ENCODE measurements at places on chromosomes 7 and 10.

- DNase-seq = peak; percentile 10
Measured at GRCh38 chr7:34991938-34992840, 45.1 kb downstream of the DPY19L1 start.

DNA sequence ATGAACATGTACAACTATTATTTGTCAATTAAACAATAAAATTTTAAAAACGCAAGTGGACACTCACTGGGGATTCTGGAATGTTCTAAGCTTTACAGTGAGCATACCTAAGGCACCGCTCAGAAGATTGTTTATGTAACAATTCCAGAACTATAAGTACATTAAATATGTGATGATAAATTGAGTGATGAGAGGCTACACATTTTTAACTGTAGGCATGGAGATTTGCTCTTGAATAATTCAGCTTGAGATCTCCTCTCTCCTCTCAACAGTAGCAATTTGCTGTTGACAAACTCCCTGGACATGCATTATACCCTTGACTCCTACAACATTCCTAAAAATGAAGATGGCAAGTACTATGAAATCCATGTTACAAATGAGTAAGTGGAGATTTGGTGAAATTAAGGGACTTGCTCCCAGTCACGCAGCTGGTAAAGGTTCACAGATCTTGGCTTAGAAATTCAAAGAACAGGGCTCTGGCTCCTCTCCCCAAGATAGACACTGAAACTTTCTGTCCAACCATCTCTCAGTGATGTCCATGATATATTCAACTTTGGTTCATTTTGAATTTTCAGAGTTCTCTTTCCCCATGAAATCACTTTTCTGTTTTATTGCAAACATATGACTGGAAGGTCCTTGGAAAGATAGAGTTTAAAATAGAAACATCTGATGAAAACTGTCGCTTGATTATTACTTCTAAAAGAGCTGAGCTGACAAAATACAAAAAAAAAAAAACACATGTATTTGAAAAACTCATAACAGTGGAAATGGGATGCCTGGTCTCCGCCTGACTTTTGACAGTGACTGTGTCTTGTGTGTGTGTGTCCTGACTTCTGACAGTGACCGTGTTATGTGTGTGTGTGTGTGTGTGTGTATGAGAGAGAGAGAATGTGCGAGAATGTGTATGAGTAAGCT lies 488.3 kb downstream of the TNS3 start:
- DNase-seq = no peak

- peak; percentile 65 for DNase-seq
Measured at GRCh38 chr7:27111042-27111750, 8.7 kb upstream of the HOXA2 start.

DNA sequence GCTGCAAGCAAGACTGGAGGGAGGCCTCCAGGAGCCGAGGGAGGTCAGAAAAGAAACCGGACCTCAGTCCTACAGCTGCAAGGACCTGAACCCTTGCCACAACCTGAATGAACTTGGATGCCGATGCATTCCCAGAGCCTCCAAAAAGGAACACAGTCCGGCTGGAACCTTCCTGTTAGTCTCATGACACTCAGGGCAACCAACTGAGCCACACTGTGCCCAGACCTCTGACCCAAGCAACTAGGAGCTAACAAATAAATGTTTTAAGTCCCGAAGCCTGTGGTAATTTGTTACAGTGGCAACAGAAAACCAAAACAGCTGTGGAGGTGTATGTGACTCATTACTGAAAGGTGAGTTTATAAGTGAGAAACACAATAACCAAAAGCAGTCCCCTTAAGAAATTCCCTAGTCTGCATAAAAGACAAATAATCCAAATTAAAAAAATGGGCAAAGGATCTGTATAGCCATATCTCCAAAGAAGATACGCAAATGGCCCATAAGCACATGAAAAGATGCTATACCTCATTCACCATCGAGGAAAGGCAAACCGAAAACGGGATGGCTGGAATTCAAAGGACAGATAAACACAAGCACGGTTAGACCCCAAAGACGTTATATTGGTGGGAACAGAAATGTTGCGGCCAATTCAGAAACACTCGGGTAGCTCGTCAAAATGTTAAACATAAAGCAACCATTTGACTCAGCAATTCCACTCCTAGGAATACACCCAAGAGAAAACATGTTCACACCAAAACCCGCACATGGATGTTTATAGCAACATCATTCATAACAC lies 24.8 kb downstream of the GNA12 start:
- DNase-seq = no peak

GRCh38 chr10:16792675-16793074 lies 24.5 kb downstream of the RSU1 start:
- DNase-seq = peak; percentile 46

- DNase-seq = no peak
Measured at GRCh38 chr7:101783381-101784181, 33.8 kb upstream of the CUX1 start.

DNA sequence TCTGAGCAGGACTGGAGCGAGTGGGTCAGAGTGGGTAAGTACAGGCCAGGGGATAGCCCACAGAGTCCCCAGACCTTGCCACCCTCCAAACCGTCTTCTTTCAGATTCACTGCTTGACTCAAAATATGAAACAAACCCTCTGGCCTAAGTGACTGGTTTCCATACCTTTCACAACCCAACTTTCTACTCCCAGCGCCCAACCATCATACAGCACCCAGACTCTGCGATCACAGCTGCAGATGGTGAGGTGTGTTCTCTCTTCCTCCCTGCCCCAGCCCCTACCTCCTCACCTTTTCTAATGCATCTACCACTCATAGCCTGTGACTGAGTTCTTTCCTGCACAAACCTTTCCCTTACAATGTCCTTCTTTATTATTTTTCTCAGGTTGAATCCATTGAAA lies 92.0 kb upstream of the CELF2 start:
- DNase-seq = no peak

GRCh38 chr7:152176797-152177196 lies 151.3 kb downstream of the GALNT11 start:
- DNase-seq = no peak

- no peak for DNase-seq
Measured at GRCh38 chr7:18577096-18577771, 81.7 kb downstream of the HDAC9 start.

DNA sequence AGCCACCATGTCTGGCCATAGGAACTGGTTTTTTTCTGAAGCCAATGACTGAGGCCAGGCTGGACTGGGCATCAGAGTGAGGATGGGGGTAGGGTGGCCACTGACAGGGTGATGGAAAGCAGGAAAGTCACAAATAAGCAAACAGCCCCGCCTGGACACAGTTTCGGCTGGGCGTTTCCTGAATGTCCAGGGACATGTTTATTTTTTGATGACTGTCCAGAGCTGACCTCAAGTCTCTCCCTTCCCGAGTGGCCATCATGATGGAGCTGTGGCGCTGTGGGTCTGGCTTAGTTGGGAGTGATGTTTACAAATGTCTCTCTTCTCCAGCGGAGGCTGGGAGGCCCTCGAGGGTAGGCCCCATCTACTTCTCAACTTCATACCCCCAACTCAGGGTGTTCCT lies 37.1 kb upstream of the COMTD1 start:
- no peak for DNase-seq

- DNase-seq = peak; percentile 42
Measured at GRCh38 chr10:110527731-110528171, 30.0 kb downstream of the DUSP5 start.

DNA sequence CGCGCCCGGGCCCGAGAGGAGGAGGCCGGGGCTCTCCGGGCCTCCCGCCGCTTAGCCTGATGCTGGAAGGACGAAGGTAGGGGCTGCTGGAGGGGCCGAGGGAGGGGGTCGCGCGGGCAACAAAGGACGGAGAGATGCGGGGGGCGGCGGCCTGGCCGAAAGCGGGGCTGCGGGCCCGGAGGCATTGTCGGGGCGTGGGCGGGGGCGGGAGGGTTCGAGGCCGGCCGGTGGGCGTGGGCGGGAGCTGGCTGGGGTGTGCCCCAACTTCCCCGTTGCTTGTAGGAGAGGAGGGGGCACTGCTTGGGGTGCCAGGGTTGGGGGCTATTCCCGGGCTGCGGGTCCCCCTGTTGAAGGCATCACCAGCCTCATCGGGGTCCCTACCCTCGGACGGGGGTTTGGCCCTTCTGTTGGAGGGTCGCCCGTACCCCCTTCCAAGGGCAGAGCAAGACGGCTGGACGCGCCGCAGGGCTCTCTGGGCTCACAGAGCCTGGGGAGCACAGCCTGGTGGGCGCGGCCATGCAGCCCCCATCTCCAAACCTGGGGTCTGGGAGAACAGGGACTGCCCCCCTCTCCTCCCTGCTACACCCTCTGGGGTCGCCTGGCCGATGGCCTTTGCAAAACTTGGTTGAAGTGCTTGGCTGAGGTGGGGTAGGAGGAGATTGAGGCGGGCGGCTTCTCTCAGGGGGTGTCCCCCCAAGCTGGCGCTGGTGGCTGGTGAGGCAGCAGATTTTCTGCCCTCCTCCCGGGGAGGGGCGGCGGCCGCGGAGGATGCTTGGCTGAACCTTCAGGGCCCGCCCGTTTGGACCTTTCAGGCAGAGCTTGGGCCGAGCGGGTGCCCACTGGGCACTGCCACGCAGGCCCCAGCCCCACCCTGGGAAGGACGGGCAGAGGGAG lies 699 bp downstream of the CLIP2 start:
- no peak for DNase-seq

DNA sequence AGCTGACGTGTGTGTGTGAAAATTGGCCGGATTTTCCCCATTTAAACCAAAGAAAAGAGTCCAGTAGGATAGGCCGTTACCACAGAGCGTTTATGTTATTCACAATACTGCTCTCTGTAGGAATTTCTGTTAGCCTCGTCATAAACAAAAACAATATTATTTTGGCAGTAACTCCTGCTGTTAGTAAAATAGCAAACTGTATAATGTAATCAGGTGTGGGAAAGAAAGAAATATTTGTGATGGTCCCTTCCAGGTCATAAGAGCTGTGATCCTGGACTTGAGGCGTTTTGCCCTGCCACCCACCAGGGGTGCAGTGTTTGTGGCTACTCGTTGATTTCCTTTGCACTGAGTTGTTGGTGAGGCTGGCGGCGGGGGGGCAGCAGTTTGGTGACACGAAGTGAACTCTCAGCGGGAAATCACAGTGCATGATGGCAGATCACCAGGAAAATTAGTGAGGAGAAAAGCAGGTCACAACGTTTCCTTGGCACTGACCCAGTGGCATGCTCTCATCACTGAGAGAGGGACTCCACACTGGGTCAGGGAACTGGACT lies 2.8 kb downstream of the EEPD1 start:
- DNase-seq = peak; percentile 56

DNA sequence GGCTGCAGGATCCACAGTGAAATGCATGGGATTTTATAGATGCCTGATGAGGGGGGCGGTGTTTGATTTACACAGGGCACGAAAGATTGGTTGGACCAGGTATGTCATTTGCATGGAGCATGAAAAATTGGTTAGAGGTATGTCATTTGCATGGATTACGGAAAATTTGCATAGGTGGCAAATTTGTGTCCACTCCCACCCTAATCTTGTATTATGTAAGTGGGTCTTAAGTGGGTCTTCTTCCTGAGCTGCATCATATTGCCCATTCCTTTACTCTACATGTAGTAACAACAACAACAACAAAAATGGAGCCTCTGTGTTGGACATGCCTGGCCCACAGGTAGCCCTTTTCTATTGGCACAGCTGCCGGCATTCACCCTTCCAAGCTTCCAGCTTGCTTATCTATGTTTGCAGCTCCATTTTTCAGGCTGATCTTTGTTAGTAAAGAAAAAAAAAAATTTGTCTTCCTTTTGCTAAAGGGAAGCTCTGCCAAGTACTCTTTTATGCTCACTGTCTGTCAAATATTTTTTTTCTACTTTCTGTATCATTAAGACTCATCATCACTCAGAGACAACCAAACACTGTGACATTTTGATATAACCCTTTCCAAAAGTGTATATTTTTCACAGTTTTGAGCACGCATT lies 10.3 kb upstream of the ZNF273 start:
- DNase-seq = no peak

- no peak for DNase-seq
Measured at GRCh38 chr10:27578316-27578715, 74.2 kb downstream of the RAB18 start.

GRCh38 chr10:4107285-4107851 lies 322.4 kb upstream of the KLF6 start:
- no peak for DNase-seq

DNA sequence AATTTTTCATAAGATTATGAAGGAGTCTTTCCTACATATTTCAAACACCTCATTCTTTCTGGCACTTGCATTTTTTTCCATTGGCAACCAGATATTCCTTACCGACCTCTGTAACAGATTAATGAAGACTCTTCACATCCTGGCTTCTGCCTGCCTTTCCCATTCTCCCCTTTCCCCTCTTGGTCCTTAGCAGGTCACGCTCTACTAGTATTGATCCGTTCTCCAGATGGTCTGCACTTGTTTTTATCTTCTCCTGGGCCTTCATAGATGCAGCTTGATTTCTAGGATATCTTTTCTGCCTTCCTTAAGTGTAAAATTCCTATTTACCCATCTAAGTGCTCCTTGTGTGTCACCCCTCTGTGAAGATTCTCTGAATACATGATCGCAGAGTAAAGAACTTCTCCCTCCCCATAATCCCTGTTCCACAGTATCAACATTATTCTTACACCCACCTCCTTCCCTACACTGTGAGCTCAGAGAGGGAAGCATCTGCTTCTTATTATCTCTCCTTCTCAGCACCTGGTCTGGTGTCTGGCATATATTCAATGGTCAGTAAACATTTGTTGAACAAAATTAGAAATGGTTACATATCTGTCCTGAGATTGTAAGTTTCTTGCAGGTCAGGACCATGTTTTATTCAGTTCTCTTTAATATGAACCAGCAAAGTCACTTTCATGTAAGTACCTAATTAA lies 654.2 kb downstream of the REEP3 start:
- no peak for DNase-seq

GRCh38 chr7:106493041-106493731 lies 167.8 kb downstream of the CCDC71L start:
- no peak for DNase-seq

- DNase-seq = no peak
Measured at GRCh38 chr10:70057306-70057705, 4.7 kb downstream of the MACROH2A2 start.

GRCh38 chr10:101617102-101617823 lies 29.1 kb downstream of the DPCD start:
- no peak for DNase-seq

- DNase-seq = no peak
Measured at GRCh38 chr7:76505168-76506080, 4.9 kb upstream of the UPK3B start.

DNA sequence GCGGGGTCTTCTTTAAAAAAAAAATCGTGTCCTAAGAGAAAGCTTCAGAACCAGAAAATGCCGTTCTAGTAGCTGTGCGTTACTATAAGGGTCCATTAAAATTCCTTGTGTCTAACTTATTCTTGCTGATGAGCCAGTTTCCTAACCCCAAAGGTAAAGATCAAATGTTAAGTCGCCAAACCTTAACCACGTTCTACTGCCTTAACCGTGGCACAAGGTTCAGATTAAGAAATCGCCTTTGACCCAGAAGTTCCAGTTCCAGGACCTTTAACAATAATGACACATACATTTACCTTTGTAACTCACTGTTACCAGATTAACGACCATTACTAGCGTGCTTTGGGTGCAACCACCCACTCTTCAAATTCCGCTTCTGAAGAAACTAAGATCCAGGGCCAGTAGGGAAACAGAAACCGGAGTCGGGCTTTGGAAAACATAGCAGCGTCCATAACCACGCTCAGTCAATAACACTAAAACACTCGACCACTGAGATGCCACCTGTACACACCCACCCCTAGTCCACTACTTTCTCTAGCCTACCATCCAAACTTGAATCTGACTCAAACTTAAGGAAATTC lies 620 bp downstream of the BET1 start:
- DNase-seq = peak; percentile 57

GRCh38 chr7:137948845-137949330 lies 53.0 kb downstream of the CREB3L2 start:
- DNase-seq = no peak

All from fibroblast of villous mesenchyme (primary cell).